Peyer's patch (tissue), 4 donors: ENCODE measurements at places on chromosomes 3 and 15. TPM values are rescaled to one million over a fixed set of nuclear protein-coding genes. Genes with fewer than 3 reads are reported as not detected.

The UBL7 gene
- 31.9 TPM for total RNA-seq

GRCh38 chr3:156840826-156841689, 14.9 kb downstream of the LEKR1 start:
- no peaks in the 10 kb centered on the region for H3K36me3 ChIP-seq
- H3K4me3 ChIP-seq: no peak overlapping the region
- H3K4me1 ChIP-seq: no peaks in the 10 kb centered on the region
- no peaks in the 10 kb centered on the region for H3K27me3 ChIP-seq

The PLCD1 gene
- total RNA-seq: 43.4 TPM

- no peaks in the 10 kb centered on the region for H3K36me3 ChIP-seq
- H3K27ac ChIP-seq: no peak overlapping the region
- H3K4me3 ChIP-seq: no peak overlapping the region
- H3K4me1 ChIP-seq: no peaks in the 10 kb centered on the region
- DNase-seq: no peak
- no peaks in the 10 kb centered on the region for H3K27me3 ChIP-seq
Measured at GRCh38 chr3:174232658-174233429, 626.3 kb upstream of the NAALADL2 start.

The SEMA3G gene
- total RNA-seq: 24.8 TPM

The STAB1 gene
- total RNA-seq: 92.4 TPM

GRCh38 chr15:99169769-99170311, 65.0 kb downstream of the SYNM start:
- H3K27ac ChIP-seq: peak overlapping the region; percentile 32
- no peak overlapping the region for H3K4me3 ChIP-seq
- no peak for DNase-seq
- no peaks in the 10 kb centered on the region for H3K27me3 ChIP-seq
- H3K36me3 ChIP-seq: no peaks in the 10 kb centered on the region

GRCh38 chr3:11059090-11059798, 66.7 kb downstream of the SLC6A1 start:
- H3K27ac ChIP-seq: no peak overlapping the region
- no peaks in the 10 kb centered on the region for H3K27me3 ChIP-seq
- H3K4me1 ChIP-seq: no peaks in the 10 kb centered on the region
- peak; percentile 58 for DNase-seq
- no peaks in the 10 kb centered on the region for H3K36me3 ChIP-seq

- H3K4me3 ChIP-seq: no peak overlapping the region
- no peaks in the 10 kb centered on the region for H3K36me3 ChIP-seq
- H3K27ac ChIP-seq: no peak overlapping the region
- no peaks in the 10 kb centered on the region for H3K4me1 ChIP-seq
- no peak for DNase-seq
Measured at GRCh38 chr3:143751643-143752178, 96.6 kb downstream of the SLC9A9 start.

The GPR149 gene
- total RNA-seq: not detected

The ATP13A5 gene
- not detected for total RNA-seq

The ZNF106 gene
- total RNA-seq: 31.7 TPM

- no peaks in the 10 kb centered on the region for H3K27me3 ChIP-seq
- no peaks in the 10 kb centered on the region for H3K4me1 ChIP-seq
- H3K27ac ChIP-seq: no peak overlapping the region
- DNase-seq: no peak
- H3K36me3 ChIP-seq: no peaks in the 10 kb centered on the region
- H3K4me3 ChIP-seq: no peak overlapping the region
Measured at GRCh38 chr3:178519701-178520100, 16.5 kb upstream of the KCNMB2 start.

- H3K36me3 ChIP-seq: no peaks in the 10 kb centered on the region
- H3K4me3 ChIP-seq: no peak overlapping the region
- no peaks in the 10 kb centered on the region for H3K27me3 ChIP-seq
- no peak overlapping the region for H3K27ac ChIP-seq
- no peak for DNase-seq
Measured at GRCh38 chr3:182509844-182510460, 283.4 kb upstream of the ATP11B start.

GRCh38 chr3:36893137-36893557, 51.7 kb downstream of the TRANK1 start:
- no peaks in the 10 kb centered on the region for H3K27me3 ChIP-seq
- no peak overlapping the region for H3K4me3 ChIP-seq
- no peak overlapping the region for H3K27ac ChIP-seq
- DNase-seq: peak; percentile 73
- peaks cover 79% of the 10 kb centered on the region for H3K36me3 ChIP-seq

DNA sequence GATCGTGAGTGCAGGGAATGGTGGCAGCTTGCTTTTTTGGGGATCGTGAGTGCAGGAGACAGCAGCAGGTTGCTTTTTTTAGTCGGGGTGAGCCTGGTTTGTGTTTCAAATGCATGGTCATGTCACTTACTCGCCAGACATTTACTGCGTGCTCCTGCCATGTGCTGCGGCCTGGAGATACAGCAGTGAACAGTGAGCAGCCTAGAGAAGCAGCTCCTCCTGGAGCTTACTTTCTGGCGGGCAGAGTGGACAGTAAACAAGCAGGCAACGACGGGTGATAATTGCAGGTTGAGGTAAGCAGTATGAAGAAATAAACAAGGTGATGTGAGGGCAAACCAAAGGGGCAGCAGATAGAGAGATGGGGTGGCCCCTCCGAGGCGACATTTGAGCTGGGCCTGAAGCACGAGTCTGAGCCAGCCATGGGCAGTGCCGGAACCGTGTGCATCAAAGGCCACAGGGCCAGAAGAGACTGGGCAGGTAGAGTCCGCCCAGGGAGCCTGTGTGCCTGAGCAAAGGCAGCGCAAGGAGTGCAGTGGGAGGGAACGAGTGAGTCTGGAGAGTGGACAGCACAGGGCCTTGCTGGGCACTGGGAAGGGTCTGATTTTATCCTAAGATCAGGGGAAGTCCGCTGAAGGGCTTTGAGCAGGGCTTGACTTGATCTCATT, 57.3 kb upstream of the RASA2 start:
- peaks cover 42% of the 10 kb centered on the region for H3K4me1 ChIP-seq
- no peak for DNase-seq
- no peak overlapping the region for H3K27ac ChIP-seq

DNA sequence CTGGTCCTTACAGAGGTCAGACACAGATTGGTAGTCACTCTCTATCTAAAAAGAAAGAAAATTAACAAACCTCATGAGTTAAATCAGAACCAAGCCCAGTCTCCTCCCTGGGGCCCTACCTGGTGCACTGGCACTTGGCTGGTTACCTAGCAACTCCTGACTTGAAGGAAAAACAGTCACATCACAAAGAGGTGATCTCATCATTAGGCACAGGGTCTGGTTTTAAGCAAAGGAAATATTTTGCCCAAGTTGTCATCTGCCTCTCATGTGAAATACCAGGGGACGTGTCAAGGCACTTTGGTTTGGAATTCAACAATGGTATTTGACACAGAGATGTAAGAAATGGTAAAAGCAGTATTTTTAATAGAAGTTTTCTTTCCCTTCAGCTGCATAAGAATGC, 47.7 kb upstream of the FMN1 start:
- no peaks in the 10 kb centered on the region for H3K4me1 ChIP-seq
- no peak overlapping the region for H3K27ac ChIP-seq
- no peaks in the 10 kb centered on the region for H3K27me3 ChIP-seq
- no peaks in the 10 kb centered on the region for H3K36me3 ChIP-seq
- DNase-seq: no peak

- H3K4me3 ChIP-seq: no peak overlapping the region
- H3K27me3 ChIP-seq: no peaks in the 10 kb centered on the region
- DNase-seq: no peak
- no peaks in the 10 kb centered on the region for H3K4me1 ChIP-seq
Measured at GRCh38 chr3:94887065-94887464, 824.2 kb downstream of the NSUN3 start.

DNA sequence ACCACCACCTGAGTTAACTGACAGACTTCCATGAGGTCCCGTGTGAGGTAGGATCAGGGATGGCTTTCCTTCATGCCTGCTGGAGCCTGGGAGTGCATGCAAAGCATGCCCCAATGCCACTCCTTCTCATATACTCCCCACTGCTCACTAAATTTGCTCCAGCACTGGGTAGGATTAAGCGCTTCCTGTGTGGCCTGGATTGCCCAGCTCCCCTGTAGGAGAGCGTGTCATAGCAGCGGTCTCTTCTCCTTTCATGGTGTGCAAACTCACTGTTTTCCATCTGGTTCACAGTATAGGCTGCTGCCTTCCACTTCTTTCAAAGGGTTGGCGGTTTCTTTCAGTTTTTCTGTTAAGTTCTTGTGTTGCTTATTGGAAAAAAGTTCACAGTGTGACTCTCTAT, 34.1 kb upstream of the ABI3BP start:
- DNase-seq: no peak
- no peaks in the 10 kb centered on the region for H3K4me1 ChIP-seq
- H3K27ac ChIP-seq: no peak overlapping the region

GRCh38 chr3:51637941-51638471, 33.0 kb upstream of the TEX264 start:
- H3K4me1 ChIP-seq: no peaks in the 10 kb centered on the region
- H3K27ac ChIP-seq: no peak overlapping the region
- no peak overlapping the region for H3K4me3 ChIP-seq

- H3K4me3 ChIP-seq: no peak overlapping the region
- DNase-seq: no peak
- no peaks in the 10 kb centered on the region for H3K4me1 ChIP-seq
- no peaks in the 10 kb centered on the region for H3K36me3 ChIP-seq
- H3K27me3 ChIP-seq: no peaks in the 10 kb centered on the region
Measured at GRCh38 chr15:76401285-76401684, 64.7 kb downstream of the ISL2 start.

- H3K36me3 ChIP-seq: no peaks in the 10 kb centered on the region
- no peaks in the 10 kb centered on the region for H3K27me3 ChIP-seq
- no peak overlapping the region for H3K4me3 ChIP-seq
- no peak for DNase-seq
- H3K27ac ChIP-seq: no peak overlapping the region
Measured at GRCh38 chr3:71681224-71681668, 44.0 kb downstream of the EIF4E3 start.

The STT3B gene
- total RNA-seq: 148 TPM

GRCh38 chr3:112390783-112391641, 58.1 kb downstream of the CD200 start:
- peak overlapping the region; percentile 1 for H3K27ac ChIP-seq
- H3K4me1 ChIP-seq: no peaks in the 10 kb centered on the region
- no peaks in the 10 kb centered on the region for H3K27me3 ChIP-seq
- H3K4me3 ChIP-seq: no peak overlapping the region

- H3K27ac ChIP-seq: no peak overlapping the region
- no peaks in the 10 kb centered on the region for H3K36me3 ChIP-seq
- no peaks in the 10 kb centered on the region for H3K4me1 ChIP-seq
- H3K27me3 ChIP-seq: no peaks in the 10 kb centered on the region
- DNase-seq: no peak
Measured at GRCh38 chr3:144312702-144313101, 341.1 kb downstream of the DIPK2A start.

The ECE2 gene
- not detected for total RNA-seq

DNA sequence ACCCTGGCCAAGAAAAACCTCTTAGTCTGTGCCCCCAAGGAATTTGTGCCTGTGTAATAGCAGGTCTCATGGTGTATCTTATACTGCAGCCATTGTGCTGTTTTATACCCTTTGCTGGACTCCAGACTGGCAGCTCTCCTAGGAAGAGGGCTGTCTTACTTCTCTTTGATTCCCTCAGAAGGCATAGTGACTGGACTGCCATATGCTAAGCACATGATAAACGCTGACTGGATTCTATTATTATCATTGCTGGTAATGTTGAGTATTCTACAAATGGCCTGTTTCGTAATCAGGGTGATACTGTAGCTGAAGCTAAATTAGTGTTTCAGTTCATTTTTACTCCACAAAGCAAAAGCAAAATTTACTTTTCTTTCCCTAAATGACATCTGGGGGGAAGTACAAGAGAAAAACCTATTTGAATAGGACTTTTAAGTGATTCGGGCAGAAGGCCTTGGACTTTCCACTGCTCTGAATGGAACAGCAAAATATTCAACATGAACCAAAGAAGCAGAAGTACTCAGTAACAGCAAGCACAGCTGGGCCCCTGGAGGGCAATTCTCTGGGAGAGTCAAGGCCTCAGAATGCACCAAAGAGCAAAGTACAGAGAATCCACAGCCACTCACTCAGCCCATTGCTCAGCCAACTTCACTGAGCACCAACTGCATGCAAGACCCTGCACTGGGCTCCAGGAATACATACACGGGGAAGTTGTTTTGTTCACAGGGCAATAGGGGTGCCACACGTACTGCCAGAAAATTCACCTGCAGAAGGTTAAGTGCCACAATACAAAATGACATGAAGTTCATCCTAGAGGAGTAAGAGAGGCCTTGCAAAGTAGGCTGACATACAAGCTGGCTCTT, 7.9 kb upstream of the BCL2A1 start:
- no peak overlapping the region for H3K4me3 ChIP-seq
- peak; percentile 51 for DNase-seq
- H3K27me3 ChIP-seq: no peaks in the 10 kb centered on the region
- H3K4me1 ChIP-seq: peaks cover 3% of the 10 kb centered on the region

The AHSG gene
- not detected for total RNA-seq

The SI gene
- total RNA-seq: 33.8 TPM

The FBXL2 gene
- 1.2 TPM for total RNA-seq

- no peak for DNase-seq
- H3K27ac ChIP-seq: no peak overlapping the region
- H3K4me1 ChIP-seq: no peaks in the 10 kb centered on the region
- no peak overlapping the region for H3K4me3 ChIP-seq
- H3K27me3 ChIP-seq: no peaks in the 10 kb centered on the region
- no peaks in the 10 kb centered on the region for H3K36me3 ChIP-seq
Measured at GRCh38 chr3:183937601-183938286, 53.1 kb upstream of the PARL start.

- H3K27ac ChIP-seq: peak overlapping the region; percentile 32
- peaks cover 13% of the 10 kb centered on the region for H3K36me3 ChIP-seq
- peaks cover 20% of the 10 kb centered on the region for H3K4me1 ChIP-seq
- no peaks in the 10 kb centered on the region for H3K27me3 ChIP-seq
- DNase-seq: no peak
- no peak overlapping the region for H3K4me3 ChIP-seq
Measured at GRCh38 chr15:80159811-80160569, 7.2 kb downstream of the FAH start.

The C3orf20 gene
- not detected for total RNA-seq
